ENCODE measurements at places on chromosomes 1 and 21.

DNA sequence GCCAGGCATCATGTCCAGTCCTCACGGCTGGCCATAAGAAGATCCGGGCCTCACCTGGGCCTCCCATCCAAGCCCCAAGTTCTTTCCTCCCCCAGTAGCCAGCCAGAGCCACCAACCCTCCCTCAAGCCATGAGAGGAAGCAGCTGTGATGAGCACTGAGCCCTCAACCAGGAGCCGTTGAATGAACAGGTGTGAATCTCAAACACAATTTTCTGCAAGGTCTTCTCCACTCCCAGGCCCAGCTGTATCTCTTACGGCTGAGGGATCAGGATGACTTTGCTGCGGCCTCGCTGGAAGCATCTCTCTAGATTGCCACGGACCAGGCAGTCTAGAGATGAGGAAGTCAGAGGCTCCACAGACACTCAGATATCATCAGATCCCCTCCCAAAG is 9.8 kb upstream of the CLDN14 start:
- DNase-seq = no peak

- DNase-seq = peak; percentile 40
Observed at GRCh38 chr1:239987103-239987745, 104.5 kb upstream of the FMN2 start.

DNA sequence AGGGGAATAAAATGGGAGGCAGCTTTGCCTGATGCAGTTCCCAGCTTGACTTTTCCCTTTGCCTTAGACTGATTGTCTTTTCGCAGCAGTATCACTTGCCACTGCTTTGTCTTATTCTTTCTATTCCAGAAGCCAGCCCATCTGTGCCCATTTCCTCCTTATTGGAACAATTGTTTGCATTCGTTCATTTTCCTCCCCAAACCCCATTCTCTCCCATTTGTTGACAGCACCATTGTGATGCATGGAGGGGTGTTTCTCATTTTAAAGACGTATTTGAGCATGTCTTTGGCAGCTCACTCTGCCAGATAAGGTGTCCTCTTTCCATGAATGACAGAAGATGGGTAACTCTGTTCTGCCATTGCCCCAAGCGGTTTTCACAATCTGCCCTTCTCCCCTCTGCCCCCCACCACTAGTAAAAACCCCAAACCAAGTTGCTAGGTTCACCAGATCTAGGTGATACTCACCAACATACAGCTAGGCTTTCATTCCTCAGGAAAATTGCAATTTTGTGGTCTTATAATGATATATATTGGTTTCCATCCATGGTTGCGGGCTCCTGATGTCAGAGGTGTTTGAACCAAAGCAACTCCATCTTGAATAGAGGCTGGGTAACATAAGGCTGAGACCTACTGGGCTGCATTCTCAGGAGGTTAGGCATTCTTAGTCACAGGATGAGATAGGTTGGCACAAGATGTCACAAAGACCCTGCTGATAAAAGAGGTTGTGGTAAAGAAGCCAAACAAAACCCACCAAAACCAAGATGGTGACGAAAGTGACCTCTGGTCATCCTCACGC is 30.8 kb downstream of the SERBP1 start:
- no peak for DNase-seq

- no peak for DNase-seq
Observed at GRCh38 chr1:15145327-15145726, 8.2 kb upstream of the TMEM51 start.

All from fibroblast of lung (primary cell).